ENCODE measurements at places on chromosomes 7 and 10.

DNA sequence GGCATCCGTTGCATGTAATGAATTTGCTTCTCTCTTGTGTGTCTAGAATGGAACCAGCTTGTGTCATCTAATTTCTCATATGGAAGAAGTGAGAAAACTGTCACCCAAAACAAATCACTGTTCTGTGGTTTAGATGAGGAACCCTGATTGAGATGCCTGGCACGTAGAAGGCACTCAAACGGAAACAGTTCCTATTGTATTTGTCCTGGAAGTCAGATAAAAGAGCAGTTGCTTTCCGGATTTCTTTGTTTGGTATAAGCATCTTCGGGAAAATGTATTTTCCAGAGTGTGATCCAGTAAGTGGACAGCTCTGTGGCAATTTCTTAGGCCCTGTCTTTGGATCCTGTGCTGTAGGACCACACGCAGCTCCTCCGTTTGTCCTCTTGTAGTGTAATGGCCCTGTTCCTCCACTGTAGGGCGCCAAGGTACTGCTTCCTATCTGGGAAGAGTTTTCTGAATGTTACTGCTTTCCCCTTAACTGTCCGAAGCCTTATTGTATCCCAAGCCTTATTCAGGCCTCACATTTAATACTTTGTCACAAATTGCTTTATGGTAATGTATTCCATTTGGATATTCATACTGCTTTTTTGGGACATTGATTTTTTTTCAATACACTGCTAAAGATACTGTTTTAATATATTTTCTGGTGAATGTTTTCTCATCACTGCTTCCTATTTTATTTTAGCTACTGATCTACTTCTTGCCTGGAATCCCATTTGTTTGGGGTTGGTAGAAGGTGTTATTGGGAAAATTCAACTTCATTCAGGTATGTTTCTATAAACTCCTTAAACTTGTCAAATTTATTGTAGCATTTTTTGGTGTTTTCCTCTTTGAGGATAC is 24.8 kb downstream of the INPP5F start:
- no peak for DNase-seq

DNA sequence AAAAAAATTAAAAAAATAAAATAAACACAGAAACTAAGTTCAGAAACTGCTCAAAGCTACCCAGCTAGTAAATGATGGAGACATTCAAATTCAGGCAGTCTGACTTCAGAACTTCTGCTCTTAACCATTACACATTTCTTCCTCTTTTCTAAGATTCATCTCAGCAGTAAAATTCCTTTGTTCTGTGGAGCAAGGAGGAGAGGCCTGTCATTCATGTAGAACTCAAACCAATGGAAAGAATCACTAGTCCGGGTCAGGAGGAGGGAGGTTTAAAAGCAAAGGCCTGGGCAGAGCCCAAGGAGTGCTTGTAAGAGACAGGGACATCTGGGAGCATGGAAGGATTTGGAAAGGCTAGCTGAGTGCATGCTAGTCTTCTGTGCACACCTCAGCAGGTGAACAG is 37.9 kb upstream of the DNAJB12 start:
- DNase-seq = no peak

DNA sequence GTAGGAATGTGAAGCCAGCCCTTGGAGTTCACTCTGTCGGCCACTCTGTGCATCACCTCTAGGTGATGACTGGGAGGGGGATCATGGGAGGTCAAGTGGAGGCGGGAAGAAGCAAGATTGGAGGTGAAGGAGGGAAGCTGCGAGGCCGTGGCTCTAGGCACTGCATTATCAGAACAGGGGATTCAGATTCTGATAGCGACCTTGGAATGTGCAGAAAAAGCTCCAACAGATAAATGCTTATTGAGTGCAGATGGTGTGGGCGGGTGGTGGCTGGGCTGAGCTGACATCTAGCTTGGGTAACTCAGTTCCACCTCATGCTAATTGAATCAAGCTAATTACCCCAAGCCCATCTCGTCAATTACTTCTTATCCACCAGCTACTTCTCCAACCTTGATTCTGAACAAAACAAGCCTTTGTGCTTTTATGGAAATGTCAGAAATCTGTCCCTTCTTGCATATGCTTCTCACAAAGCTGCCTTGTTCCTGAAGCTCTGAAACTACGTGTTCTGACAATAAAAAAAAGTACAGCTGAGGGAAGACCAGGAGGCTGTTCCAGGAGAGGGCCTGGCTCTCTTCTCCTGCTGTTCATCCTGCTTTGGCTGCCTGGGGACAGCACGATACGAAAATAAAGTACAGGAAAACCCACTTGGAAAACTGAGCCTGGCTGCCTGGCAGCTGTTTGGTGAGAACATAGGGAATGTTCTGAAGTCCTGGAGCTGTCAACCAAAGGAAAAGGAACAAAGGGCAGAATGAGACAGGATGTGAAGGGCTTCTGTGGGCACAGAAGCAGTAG is 27.5 kb downstream of the STRA8 start:
- no peak for DNase-seq

DNA sequence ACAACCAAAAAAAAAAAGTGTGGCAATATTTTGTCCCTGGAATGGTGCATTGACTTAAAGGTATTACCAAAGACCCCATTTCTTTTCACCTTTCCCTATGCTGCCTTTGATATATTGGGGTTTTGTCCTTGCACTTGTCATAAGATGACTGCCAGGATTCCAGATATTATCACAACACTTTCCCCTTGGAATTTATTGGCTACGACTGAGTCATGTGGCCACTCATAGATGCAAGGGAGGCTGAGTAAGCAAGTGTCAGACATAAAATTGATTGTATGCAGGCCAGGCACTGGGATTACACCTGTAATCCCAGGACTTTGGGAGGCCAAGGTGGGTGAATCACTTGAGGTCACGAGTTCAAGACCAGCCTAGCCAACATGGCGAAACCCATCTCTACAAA is 83.6 kb downstream of the PPP1R3C start:
- no peak for DNase-seq

DNA sequence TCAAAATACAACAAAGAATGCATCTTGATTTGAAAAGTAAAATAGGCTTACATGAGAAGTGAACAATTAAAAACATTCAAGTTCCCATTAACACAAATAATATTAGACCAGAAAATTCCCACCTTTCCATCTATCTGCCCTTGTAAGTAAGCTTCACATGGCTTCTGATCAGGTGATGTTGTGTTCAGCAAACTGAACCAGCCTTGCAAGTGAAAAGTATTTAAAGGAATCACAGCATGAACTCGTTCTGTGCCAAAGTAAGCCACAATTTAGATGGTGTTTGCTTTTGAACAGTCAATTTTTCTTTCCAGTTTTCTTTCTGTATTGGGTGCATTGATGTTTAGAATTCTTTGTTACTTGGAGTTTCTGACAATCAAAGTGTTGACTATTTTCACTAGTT is 347.9 kb downstream of the TNS3 start:
- no peak for DNase-seq

- no peak for DNase-seq
These were observed 60.0 kb downstream of the VSTM4 start for GRCh38 chr10:49055221-49055849.

GRCh38 chr7:70935854-70936253 is 196.1 kb upstream of the GALNT17 start:
- DNase-seq = no peak

- no peak for DNase-seq
These were observed 397.8 kb upstream of the NRP1 start for GRCh38 chr10:33732161-33732680.

GRCh38 chr10:124283949-124284250 is 134.8 kb downstream of the OAT start:
- no peak for DNase-seq

- no peak for DNase-seq
These were observed 74.1 kb downstream of the ADD3 start for GRCh38 chr10:110081911-110082310.

DNA sequence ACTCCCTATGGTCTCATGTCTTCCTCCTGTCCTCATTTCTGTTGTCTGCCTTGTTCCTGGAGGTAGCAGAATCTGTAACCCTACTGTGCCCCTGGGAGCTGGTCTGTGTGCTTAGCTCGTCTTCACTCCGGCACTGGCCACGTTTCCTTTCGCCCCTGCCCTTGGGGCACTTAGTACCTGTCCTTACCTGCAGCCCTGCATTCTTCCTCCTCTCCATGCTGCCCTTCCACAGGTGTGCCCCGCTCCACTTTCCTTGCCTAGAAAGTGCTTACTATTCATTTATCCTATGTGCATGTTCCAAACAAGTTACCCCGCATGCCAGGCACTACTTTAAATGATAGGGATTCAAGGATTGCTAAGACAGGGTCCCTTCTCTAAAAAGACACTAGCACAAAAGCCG is 199.9 kb upstream of the ZMIZ1 start:
- no peak for DNase-seq

GRCh38 chr10:99560277-99561126 is 27.8 kb downstream of the NKX2-3 start:
- DNase-seq = no peak

GRCh38 chr10:132336919-132337407 is 5.0 kb downstream of the LRRC27 start:
- no peak for DNase-seq
